Kasumi-1 (cell line): ENCODE measurements at places on chromosomes 2 and 18.

DNA sequence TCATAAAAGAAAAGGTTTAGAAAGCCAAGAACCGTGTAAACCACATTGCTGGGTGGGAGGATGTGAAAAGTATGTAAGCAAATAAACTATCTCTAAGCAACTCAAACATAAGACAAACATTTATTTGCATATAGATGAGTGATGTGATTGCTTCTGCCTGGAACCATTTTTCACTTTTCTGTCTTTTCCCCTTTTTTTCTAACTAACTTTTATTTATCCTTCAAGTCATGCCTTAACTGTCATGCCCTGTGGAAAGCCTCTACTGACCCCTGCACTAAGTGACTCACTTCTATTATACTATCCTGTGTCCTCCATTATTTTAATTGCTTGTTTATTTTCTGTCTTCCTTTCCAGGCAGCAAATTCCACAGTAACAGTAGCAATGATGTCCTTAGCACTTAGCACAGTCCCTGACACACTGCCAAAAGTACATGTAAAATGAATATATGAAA is 87.5 kb upstream of the CTAGE1 start:
- no peak for DNase-seq

GRCh38 chr2:109472974-109473373 is 140.8 kb downstream of the SEPTIN10 start:
- no peak for DNase-seq

GRCh38 chr2:88575051-88575450 is 52.2 kb downstream of the EIF2AK3 start:
- DNase-seq, result no peak

DNA sequence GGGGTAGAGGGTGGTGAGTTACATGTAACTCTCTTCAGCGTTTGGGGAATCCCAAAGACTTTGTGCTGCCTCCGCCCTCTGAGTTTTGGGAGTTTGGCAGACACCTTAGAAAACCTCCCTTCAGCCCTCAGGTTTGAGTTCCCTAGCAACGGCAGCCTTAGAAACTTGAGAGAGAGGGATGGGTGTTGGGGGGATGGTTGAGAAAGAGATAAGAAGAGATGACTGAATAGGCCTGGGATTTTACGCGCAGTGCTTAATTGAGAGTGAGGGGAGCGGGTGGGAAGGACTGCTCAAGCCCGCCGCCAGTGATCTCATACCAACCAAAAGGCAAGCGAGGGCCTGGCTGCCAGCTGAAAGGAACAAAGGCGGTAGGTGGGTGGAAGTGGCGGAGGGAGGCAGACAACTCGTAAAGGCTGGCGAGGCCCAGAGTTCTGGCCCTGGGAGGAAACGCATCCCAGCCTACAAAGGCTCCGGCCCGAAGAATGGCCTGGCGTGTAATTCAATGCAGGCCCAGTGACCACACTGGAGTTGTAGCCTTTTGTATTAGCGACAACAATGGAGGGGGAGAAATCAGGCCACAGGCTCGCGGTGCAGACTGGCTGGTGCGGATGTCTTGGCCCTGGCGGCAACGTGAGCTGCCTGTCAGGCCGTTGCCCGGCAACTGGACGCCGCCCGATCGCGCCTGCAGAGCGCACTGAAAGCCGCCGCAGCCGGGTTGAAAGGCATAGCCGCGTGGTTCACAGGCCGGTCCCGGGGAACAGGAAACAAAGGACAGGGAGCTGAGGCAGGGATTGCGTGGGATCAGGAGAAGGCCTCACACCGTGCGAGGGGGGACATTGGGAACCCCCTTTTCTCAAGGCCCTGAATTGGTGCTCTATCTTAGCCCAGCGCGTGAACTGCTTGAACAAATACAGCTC is 39.9 kb upstream of the DARS1 start:
- DNase-seq, result no peak

DNA sequence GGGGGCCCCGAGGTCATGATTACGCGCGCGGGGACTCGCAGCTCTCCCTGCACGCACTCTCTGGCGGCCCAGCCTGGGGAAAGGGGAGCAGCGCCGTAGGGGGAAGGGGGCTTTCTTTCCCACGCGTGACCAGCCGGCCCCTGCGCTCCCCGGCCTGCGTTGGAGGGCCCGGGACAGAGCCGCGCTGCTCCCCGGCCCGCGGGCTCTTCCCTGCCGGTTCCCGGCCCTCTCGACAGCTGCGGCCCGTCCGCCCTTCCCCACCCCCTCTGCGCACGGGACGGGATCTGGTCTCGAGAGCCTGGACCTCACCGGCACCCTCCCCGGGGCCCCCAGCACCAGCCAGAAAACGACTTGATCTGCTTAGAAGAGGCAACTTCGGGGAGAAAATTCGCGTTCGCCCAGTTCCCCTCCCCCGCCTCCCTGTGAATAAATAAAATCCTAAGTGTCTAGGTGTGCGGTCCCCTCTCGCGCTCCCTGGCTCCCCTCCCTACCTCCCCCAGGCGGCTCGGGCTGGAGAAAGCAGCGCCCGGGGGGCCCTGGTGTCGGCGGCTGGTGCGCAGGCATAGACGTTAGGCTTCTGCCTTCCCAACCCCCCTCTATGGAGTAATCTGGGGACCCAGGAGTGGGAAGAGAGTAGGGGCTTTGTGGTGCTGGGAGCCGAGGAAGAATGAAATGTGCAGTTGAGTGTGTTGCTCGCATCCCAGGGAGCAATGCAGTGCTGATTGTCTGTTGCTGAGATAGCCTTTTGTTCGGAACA is 803 bp upstream of the FIGN start:
- DNase-seq, result no peak

DNA sequence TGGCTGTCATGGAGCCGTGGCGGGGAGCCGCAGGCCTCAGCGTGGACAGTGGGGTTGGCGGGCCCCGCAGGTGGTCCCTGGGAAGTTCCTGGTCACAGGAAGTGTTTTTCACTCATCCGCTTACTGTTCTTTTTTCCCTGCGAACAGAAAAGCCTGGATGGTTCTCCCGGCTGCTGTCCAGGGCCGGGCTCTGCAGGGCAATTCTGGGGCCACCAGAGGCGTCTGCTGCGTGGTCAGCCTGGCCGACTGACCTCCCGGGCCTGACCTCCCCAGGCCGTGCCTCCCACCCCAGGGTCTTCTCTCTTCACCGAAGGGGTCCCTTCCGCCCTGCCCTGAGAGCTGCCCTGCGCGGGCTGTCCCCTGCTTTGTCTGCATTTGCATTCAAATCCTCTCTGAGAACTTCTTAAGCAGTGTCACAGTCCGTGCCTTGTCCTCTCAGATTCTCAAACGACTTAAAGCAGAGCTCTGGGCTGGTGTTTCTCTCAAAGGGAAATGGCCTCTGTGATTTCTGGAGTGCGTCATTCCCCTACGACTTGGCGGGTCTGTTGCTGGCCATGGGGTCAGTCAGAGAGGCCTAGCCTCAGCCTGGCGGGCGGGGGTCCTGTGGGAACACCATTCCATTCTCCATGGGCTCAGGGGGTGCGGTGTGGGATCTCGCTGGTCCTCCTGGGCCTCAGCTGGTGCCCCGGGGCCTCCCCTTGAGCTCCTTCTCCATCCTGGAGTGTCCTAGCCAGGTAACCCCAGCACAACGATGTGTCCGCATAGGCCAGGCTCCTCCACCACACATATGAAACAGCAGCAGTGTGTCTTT is 38.3 kb downstream of the KLHL29 start:
- DNase-seq, result no peak

- DNase-seq, result no peak
Measured at GRCh38 chr2:122007577-122007976, 252.1 kb downstream of the TSN start.

- no peak for DNase-seq
Measured at GRCh38 chr2:21489080-21489479, 365.3 kb downstream of the TDRD15 start.

GRCh38 chr2:120635146-120635545 is 100.5 kb upstream of the GLI2 start:
- DNase-seq, result no peak

DNA sequence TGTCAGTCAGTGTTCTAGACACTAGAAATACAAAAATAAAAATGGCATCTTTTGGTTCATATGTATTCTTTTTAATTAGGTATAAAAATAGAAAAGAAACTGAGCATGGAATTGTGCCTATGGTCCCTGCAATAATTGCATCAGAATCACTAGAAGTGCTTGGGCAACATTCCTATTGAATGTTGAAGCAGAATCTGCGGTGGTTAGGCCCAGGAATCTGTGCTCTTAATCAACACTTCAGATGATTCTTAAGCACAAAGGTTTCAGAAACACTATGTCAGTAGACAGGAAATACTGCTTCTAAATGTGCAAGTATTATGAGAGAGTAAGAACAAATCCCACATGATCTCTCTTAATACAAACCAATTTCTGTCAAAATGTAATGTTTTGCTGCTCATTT is 20.3 kb upstream of the RBBP8 start:
- DNase-seq, result no peak

DNA sequence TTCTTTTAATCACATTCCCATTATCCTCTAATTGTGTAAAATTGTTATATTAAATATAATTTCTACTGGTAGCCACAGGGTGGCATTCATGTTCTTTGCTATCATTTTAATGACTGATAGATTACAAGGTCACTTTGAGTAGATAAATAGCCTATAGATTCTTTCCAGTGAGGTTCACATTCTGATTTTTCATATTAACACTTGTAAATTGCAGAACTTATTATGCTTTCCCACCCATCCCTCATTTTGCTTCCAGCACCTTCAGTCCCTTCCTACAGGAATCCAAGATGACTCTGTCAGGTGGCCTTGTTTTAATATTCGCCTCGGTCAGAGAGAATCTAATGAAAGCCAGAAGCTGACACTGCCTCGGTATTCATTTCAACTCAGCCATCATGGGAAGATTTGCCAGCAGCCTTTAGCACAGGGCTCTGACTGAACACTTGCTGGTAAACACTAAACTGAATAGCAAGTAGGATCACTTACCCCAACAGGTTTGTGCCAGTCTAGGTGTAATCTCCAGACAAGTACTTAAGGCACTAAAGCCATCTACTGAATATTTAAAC is 101.2 kb upstream of the FSHR start:
- DNase-seq, result no peak

- DNase-seq, result no peak
Measured at GRCh38 chr2:42575458-42576064, 7.1 kb downstream of the MTA3 start.

DNA sequence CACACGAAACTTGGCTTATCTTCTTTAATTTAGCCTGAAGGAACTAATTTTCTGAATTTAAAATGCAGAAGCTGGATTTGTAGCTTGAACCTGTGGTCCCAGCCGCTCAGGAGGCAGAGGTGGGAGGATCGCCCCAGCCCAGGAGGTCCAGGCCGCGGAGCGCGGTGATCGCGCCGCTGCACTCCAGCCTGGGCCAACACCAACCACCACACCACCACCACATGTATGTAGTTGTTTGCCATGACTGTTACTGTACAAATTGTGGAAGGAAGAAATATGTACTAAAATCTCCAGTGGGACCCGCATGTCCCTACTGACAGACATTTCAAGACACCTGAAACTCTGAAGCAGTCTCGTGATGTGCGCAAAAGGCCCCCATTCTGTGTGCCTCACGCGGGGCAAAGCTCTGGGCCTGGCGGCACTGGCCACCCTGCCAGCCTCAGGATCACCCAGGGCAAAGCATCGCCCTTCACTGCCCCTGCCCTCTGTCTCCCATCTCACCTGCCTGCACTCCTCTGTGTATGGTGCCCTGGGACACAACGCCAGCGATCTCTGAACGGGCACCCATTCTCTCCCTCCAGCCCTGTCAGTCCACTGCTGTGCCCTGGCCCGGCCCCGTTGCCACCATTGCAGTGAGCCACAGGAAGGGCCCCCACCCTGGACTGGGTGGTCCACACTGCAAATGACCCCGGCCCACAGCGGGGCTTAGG is 10.1 kb upstream of the ADI1 start:
- no peak for DNase-seq

GRCh38 chr18:23487738-23488570 is 15.4 kb upstream of the RMC1 start:
- no peak for DNase-seq

DNA sequence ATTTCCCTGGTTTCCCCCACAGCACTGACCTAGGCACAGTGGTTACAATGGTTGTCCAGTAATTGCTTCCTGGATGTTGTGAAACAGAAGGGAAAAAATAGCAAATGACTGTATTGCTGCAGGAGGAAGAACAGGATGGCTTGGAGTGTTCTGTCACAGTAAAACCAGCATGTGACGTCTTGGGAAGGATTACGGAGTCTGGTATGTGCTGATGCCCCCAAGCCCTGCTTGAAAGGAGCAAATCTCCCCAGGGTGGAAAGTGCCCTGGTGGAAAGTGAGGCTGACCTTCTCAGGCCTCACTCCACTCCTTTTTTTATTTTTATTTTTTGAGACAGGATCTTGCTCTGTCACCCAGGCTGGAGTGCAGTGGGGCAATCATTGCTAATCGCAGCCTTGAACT is 7.8 kb downstream of the RAB11FIP5 start:
- no peak for DNase-seq

- no peak for DNase-seq
Measured at GRCh38 chr2:215826376-215826775, 187.0 kb downstream of the MREG start.

GRCh38 chr18:6605115-6605869 is 124.2 kb upstream of the ARHGAP28 start:
- no peak for DNase-seq

- no peak for DNase-seq
Measured at GRCh38 chr18:44840058-44840790, 159.5 kb downstream of the SETBP1 start.

- DNase-seq, result no peak
Measured at GRCh38 chr2:230706053-230706521, 6.6 kb upstream of the CAB39 start.

- DNase-seq, result no peak
Measured at GRCh38 chr18:58937887-58938267, 73.2 kb downstream of the ZNF532 start.

GRCh38 chr2:177759443-177759842 is 313.1 kb downstream of the PDE11A start:
- DNase-seq, result no peak

DNA sequence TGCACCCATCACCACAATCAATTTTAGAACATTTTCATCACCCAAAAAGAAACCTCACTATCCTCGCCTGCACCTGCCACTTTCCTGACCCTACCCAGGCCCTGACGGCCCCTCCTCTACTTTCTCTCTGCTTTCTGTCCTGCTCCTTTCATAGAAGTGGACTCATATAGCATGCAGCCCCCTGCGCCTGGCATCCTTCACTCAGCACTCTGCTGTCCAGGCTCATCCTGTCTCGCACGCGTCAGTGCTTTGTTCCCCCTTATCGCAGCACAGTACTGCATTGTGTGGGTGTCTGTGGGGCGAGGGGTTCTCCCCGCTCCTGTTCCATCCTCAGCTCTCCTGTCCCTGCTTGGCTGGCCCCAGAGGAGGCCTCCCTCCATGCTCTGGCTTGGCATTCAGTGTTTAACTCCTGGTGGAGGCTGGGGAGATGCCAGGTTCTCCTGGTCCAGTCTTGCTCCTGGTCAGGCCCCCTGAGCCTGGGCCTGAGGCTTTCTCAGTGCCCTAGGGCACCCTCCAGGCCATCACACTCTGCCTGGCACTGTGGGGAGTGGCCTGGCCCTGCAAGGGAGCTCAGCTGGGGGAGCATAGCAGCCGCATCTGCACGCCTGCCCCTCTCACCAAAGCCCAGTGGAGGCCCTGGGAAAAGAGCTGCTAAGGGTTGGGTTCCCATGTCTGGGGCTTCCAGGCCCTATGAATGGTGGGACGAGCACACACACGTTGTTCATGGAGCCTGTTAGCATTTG is 6.6 kb upstream of the TUBB6 start:
- DNase-seq, result no peak
